ENCODE measurements at places on chromosomes 12 and 14.

DNA sequence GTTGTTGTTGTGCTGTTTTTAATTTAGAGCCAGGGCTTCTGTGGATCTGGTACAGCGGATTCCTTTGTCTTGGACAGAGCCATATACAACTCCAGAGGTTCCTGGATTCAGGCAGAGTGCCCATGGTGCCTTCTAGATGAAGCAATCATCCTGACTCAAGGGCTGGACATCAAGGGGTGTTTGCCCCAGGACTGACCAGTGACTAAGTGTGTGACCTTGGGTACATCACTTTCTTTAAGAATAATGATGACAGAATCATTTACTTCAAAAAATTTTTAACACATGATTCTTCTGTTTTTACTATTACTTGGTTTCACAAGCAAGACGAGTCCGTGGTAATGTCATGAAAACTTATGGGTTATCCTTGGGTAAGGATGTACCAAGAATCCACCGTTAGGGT is 397.3 kb downstream of the ZFP36L1 start:
- no peak for DNase-seq

DNA sequence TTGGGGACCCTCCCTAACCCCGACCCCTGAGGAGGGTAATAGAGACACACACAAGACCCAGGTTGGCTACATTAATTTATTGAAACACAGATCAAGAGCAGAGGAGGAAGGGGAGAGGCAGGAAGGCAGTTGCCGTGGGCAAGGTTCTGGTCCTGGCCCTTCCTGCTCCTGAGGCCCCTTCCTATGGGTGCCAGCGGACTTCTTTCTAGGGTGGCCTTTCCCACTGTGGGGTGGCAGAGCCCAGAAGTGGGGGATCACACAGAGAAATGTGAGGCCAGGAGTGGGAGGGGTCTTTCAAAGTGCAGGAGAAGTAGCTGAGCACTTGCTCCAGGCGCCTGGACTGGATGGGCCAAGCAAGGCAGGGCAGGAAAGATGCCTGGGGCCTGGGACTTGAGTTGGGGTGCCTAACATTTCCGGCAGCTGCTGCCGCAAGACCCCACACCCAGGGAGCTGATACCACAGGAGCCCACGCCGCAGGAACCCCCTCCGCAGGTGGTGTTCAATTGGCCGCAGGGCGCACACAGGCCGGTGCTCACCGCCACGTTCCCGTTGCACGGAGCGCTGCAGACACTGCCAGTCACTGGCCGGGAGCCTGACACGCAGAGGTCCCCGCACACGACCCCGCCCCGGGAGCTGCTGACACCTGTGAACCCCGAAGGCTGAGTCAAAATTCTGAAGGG is 5.3 kb downstream of the KRT81 start:
- DNase-seq, result no peak

GRCh38 chr12:77469578-77470333 is 360.9 kb upstream of the NAV3 start:
- DNase-seq, result no peak

DNA sequence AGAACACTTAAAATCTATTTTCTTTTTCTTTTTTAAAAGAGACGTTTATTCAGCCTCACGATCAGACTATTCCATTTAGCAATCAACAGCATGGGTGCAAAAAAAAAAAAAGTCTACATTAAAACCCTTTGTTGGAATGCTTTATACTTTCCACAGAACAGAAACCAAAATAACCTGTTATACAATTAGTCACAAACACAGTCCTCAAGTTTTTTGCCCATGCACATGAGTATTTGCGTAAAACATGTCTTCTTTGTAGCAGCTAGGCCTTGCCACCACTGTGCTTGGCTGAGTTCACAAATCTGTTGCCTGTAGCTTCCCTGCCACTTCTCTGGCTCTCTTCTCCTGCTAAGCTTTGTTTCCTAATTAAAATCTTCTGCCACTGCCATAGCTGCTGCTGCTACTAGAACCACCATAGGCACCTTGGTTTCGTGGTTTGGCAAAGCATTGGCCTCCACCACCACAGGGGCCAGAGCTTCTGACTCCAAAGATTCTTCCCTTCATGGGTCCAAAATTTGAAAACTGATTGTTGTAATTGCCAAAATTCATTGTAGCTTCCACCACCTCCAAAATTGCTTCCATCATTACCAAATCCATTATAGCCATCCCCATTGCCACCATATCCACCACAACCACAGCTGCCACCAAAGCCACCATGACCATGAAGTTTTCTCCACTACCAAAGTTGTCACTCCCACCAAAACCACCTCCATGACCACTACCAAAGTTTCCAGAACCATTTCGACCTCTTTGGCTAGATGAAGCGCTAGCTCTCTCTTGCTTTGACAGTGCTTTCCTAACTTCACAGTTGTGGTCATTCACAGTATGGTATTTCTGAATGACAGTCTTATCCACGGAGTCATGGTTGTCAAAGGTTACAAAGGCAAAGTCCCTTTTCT is 38.1 kb downstream of the KLRG1 start:
- no peak for DNase-seq

DNA sequence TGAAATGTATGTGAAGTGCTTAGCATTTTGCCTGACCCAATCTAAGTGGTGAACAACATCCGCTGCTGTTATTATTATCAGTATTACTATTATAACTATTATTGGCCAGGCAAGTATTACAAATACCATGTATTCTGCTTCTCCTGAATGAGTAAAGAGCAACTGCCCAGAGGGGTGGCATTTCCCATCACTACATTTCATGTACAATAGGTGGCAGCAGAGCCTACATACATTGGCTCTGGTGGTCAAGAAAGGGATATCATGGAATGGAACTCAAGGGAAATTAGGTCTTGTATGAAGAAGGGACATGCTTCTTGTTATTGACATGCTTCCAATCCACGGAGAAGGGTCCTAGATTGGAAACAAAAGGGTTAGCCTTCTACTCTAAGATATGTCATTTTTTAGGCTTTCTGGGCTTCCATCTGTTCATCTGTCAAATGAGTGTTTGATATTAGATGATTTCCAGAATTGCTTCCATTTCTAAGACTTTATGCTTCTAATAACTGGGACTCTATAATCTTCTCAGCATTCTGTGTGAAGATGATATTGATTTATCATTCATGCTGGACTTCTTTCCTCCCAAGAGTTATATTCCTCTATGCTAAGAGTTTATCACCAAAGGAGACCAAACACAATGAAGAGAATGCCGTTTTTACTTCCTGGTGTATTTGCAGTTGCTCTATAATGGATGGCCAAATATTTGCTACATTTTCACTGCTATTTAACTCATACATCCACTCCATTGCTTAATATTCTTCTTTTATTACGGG is 239.1 kb downstream of the SSPN start:
- no peak for DNase-seq

DNA sequence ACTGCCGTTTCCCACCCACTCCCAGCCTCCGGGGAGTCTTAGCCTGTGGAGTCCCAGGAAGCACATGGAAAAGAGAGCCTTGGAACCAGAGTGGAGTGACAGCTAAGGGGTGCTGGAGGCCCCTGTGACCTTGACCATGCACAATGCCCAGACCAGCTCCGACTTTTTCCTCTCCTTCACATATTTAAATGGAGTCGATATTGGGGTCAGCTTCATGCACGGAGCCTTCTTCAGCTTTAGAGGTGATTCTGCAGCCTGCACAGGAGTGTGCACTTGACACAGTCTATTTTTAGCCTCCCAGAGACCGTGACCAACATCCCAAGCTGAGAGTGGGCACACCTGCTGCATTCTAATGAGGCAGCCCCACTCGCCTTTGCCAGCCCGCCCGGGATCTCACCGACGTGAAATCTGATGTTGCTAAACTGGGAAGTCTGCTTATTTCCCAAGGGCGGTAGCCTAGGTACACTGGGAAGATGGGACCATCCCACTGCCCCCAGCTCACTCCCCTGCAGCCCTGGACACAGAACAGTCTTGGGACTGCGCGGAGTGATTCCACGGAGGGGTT is 47.5 kb downstream of the PRMT8 start:
- no peak for DNase-seq

GRCh38 chr12:12723681-12724420 is 6.7 kb downstream of the CDKN1B start:
- DNase-seq, result no peak

- no peak for DNase-seq
Observed at GRCh38 chr14:23177181-23177580, 6.3 kb downstream of the SLC7A8 start.

DNA sequence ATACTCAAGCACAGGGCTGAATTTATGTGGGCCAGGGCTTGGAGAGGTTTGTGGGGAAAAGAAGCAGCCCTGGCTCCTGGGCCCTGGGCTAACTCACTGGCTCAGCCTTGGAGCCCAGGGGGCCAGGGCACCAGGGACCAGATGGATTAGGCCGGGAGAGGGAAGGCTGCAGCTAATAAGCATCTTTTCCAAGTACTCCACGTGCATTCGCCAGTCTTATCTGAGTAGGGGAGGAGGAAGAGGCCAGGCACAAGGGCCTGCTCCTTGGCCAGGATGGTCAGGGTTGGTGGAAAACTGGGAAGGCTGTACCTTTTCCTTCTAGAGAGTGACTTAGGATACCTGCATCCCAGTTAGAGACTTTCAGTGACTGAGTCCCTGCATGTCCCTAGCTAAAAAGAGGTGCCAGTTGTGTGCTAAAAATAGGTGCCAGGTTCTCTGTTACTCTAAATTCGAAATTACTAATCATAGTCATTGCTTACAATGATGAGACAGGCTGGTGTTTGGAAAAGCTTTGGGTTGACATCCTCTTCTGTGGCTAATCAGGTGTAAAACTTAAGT is 1.3 kb downstream of the GLRX5 start:
- no peak for DNase-seq

- no peak for DNase-seq
Observed at GRCh38 chr12:90773491-90773890, 181.5 kb downstream of the CCER1 start.

DNA sequence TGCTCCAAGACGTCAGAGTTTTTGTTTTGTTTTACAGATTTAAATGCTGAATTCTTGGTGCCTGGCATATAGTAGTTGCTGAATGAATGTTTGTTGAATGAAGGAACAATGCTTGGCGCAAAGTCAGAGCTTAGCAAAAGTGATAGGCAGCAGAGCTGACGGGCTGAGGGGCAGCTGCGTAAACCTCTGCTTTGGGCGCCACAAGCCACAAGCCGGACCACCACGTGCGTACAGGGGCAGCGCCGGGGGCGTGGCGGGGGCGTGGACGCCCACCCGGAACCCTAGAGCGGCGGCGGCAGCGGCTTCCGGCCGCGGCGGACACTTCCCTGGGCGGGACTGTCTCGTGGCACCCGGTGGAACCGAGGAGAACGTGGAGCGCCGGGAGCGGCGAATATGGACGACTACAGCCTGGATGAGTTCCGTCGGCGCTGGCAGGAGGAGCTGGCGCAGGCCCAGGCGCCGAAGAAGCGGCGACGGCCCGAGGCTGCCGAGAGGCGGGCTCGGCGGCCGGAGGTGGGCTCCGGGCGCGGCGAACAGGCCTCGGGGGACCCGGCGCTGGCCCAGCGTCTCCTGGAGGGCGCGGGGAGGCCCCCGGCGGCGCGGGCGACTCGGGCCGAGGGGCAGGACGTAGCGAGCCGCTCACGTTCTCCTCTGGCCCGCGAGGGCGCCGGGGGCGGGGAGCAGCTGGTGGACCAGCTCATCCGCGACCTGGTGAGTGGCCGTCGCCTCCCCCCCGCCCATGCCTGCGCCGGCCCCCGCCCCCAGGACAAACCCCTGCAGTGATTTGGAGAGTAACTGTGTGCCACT is at the start of gene FBXW8:
Gene FBXW8, plus strand, starts transcription at position 306 of the 807 bp plus-strand sequence. Its CDS starts 88 bp downstream, at position 394.
- peak; percentile 37 for DNase-seq

DNA sequence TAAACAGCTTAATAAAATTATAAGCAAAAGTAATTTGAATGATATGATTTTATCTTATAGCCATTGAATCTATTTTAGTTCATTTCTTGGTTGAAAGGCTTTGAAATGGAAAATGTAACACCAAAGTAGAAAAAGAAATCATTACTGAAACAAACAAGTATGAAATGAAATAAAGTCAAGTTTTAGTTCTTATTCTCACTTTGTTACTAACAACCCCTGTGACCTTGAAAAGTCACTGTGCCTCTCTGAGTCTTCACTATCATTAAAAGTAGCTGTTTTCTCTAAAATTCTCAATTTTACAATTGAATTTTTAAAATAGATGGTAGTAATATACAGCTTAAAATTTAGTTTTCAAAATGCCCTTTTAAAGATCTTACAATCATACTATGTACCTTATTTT is 32.4 kb upstream of the SLC17A8 start:
- no peak for DNase-seq

- DNase-seq, result no peak
Observed at GRCh38 chr12:54007538-54008259, 1.1 kb upstream of the HOXC8 start.

DNA sequence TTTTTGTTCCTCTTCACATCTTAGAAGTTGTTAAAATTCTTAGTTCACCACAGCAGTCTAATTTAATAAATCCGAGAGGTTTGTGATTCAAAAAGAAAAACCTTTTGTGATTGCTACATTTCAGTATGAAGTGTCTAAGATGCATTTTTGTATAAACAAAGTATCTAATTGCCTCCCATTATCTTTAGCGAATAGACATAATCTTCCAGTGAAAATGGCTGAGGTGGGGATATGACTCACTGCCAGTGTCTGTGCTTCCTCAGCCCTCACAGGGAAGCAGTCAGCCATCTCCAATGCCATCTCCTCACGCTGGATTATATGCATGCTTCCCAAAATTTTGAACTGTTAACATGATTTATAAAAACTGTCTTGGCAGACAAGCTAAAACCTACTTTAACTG is 7.6 kb downstream of the GCH1 start:
- no peak for DNase-seq

GRCh38 chr12:92765871-92766270 is 63.1 kb downstream of the PLEKHG7 start:
- DNase-seq, result no peak

- no peak for DNase-seq
Observed at GRCh38 chr12:3624273-3624672, 128.6 kb downstream of the CRACR2A start.

DNA sequence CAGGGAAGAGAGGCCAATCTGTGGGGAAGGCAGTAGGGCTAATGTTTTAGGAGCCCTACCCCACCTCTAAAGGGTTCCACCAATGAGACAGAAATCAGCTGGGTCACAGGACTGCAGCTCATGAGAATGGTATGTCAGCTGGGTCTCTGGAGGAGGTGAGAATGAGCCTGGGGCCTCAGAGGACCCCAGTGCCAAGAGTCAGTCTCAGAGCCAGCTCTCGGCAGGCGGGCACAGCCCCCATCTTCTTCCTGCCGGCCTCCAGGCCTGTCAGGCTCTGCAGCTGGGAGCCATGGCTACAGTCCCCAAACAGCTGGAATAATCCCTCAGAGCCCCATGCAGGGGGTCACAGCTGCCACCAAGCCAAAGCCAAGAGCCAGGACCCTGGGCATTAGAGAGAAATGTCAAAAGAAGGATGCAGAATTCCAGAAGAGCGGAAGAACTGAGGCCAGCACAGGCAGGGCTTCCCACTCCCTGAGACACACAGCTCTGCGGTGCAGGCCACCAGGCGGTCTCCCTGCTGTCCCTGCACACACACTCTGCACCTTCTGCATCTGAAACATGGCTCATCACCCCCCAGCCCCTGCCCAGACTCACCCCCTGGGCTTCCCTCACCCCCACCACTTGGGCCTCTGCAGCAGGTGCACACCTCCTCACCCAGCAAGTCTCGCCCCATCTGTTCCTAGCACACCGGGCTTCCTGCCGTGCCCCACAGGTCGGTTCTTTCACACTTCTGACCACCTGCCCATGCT is 26.0 kb downstream of the ITPK1 start:
- DNase-seq, result no peak

GRCh38 chr12:122304924-122305323 is 38.6 kb upstream of the VPS33A start:
- no peak for DNase-seq
